ENCODE measurements at places on chromosomes 13 and 19.

GRCh38 chr19:13079542-13079986, 23.1 kb downstream of the LYL1 start:
- no peak for DNase-seq

GRCh38 chr19:52237771-52238400, 31.5 kb upstream of the ZNF766 start:
- peak; percentile 39 for DNase-seq

GRCh38 chr13:50549221-50549942, 294.1 kb downstream of the DLEU7 start:
- DNase-seq, result no peak

DNA sequence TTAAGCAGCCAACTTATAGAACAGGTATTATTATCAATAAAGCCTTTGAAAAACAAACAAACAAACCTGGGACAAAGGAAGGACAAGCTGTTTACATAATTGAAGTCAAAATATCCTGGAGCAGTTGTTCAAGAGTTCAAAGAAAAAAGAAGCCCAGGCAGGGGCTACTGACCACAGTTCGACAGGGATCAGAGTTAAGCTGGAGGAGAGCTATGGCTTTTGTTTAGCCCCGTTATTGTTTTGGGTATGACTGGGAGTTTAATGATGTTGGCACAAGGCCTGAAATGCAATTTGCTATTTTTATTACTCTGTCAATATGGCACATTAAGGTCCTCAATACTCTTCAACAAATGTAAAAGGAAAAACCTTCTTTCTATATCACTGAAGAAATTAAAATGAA, 624.4 kb upstream of the KLHL1 start:
- DNase-seq, result no peak

DNA sequence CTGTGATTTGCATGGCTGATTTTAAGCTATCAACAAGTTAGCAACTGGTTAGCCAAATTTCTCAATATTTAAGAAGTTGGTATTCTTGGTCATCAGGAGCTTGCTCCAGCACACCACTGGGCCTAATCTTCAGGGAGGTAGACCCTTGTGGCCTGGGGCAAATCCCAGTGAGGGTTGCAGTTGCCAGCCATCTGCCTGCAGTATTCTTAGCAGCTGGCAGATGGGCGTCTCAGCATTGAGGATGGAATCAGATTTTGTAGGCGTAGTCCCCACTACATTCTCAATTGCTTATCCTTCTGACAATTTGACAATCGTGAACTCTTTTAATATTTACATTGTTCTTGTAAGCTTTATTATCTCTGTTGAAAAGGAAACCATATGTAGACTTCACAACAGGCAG, 1266.2 kb downstream of the SLITRK5 start:
- no peak for DNase-seq

DNA sequence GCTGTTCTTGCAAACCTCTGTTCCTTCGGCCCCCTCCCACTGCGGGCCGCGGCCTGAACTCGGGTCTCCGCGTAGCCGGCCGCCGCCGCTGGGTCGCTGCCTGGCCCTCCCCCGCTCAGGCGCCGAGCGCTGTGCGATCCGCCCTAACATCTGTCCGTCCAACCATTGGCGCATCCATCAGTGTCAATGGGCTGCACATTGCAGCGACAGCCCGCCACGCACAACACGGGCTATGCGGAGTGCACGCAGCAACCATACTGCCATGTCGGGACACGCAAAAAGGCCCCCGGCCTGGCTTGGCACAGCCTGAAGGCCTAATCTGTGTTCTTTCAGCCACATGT, 2.6 kb upstream of the TSHZ3 start:
- no peak for DNase-seq

DNA sequence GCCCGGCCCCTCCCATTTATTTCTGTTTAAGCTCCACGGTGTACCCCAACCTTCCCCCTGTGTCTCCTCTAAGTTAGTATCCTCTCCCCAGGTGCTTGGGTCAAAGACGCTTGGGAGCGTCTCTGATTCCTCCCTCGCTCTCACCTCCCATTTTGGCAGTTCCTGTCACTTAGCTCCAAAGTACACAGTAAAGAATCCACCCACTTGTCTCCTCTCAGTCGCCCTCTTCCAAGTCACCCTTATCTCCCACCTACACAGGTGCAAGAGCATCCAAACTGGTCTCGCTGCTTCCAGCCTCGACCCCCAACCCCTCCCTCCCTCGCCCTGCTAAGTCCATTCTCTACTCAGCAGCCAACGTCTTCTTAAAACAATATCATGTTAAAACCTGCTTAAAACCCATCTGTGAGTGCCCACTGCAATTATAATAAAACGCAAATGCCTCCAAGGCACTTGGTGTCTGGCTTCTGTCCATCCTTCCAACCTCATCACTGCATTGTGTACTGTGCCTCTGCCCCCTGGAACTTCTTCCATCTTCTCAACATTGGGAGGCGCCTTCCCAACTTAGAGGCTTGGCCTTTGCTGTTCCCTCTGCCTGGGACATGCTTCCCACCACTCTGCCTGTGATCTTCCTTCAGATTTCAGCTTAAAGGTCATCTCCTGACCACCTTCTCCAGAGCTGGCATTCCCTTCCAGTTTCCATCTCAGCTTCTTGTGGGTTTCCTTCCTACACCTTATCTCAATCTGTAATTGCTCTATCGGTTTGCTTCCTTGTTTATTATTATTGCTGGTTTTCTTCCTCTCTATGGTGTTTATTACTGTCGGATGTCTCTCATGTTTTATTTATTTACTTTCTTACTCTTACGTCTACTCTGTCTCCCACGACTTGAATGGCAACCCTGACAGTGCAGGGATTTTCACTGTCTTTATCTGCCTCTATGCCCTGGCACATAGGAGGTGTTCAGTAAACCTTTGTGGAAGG, 9.5 kb upstream of the KLK14 start:
- DNase-seq, result no peak

GRCh38 chr13:77827332-77827731, 91.3 kb downstream of the EDNRB start:
- no peak for DNase-seq

GRCh38 chr13:43804461-43805070, 17.8 kb upstream of the ENOX1 start:
- DNase-seq, result no peak

DNA sequence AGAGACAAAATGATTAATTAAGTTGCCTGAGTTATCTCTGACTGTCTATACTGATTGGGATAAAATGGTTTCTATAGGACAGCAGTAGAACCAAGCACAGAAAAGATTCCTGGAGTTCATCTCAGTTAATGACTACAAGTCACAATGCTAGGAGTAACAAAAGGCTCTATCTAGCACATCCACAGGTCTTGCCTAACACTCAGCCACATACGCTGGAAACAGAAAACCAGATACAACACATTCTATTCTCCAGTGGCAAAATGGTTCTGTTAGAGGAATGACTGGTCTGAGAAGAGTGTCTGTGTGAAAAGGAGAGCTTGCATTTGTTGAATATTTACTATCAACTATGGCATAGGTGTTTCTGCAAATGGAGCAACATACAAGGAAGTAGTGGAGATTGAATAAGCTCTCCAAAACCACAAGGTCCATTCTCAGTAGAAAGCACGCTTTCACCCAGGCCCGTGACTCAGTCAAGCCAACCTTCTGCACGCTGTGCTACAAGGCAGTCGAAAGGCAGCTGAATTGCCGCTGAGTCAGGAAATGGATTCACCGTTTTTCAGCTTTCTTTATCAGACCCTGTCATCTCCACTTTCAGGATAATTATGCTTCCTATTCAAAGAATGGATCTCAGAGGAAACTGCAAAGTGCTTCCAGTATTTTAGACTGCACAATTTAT, 761.5 kb downstream of the EFNB2 start:
- no peak for DNase-seq

DNA sequence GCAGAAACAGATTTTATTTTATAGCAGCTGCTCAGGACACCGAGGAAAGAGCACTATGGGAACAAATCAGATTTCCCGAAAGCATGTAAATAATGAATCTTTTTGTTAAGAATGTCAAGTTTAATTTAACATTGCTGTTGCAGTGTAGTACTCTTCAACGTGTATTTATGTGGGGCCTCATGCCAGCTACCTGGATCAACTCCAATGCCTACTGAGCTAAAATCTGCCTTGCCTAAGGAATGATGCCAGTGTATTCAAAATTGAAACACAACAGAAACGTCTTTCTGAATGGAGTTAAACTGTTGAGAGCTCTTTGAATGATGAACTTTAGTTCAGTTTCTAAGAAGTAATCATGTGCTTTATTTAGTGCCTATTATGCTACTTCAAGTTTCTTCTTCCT, 1379.8 kb upstream of the ATXN8OS start:
- DNase-seq, result no peak

DNA sequence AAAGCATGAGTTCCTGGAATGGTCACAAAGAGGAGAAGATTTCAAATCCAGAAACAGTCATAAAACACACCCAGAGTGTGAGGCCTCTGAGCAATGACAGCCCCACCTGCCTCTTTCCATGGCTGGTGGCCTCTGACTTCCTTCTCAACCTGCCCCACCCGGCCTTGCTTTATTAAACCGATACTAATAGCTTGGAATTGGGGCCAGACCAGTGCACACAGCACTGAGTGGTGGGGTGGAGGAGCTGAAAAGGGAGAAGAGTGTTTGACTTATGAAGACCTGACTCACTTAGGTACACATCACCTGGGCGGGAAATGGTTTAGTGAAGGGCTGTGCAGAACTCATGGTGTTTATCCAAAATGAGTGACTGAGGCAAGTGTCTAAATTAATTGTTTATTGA, 20.7 kb upstream of the CEACAM6 start:
- DNase-seq, result no peak

DNA sequence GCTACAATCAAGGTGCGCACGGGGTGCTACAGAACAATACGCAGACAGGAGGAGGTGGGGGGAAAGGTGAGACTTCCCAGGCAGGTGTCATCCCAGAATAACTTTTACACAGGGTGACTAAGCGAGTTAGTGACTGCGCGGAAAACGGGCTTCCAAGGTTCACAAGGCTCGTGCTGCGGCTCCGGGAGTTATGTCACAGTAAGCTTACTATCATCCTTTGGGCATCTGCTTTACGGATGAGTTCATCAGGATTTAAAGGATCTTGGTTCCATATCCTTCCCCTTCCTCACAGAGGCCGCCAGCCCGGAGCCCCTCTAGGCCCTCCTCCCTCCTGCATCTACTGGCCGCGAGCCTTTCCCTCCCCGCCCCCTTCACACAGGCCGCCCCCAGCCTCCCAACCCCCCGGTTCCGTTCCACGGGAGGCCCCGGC, 474 bp upstream of the IFT88 start:
- peak; percentile 62 for DNase-seq

- no peak for DNase-seq
Measured at GRCh38 chr13:51717786-51718398, 86.1 kb downstream of the DHRS12 start.

GRCh38 chr13:44757671-44758070, 181.5 kb upstream of the TSC22D1 start:
- no peak for DNase-seq

DNA sequence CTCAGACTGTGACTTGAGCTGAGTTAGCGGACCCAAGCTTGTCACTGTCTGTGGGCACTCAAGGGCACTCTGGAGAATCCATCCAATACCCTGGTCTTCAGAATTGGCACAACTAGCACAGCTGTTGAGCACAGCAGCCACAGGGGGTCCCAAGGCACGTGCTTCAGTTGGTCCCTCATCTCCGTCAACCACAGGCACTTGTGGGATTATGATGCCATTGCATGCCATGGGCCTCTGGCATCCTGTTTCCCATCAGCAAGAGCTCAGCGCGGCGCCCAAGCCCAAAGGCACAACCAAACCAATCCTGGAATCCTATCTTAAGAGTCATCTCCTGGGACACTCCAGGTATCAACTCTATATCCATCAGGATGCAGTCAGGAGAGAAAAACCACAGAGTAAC, 3.7 kb upstream of the B3GNT8 start:
- no peak for DNase-seq

DNA sequence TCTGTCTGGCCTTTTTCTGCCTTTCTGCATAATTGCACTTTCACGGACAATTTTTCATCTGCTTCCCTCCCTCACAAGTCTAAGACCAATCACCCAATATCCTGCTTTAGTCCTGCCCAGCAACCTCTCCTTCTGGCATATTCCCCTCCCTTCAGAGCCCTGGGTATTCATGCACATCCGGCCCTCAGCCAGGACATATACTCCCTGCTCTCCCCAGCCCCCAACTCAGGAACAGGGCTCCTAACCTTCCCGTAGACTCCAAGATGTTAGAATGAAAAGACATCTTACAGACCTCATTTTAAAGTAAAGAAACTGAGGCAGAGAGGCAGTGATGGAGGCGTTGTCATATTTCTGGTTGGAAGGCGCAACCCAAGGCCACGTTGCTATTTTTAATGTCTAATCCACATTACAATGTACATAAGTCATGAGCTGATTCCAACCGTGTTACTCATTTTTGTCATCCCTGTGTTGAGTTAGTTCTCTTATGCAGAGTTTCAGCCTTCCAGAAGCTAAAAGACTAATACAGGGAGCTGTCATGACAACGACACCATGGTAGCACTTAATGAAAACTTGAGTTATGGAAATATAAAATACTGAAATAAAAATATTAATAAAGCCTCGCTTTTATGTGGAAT, 209.2 kb downstream of the TSHZ3 start:
- DNase-seq, result no peak

- DNase-seq, result no peak
Measured at GRCh38 chr19:53907690-53908089, 1.4 kb upstream of the CACNG7 start.

DNA sequence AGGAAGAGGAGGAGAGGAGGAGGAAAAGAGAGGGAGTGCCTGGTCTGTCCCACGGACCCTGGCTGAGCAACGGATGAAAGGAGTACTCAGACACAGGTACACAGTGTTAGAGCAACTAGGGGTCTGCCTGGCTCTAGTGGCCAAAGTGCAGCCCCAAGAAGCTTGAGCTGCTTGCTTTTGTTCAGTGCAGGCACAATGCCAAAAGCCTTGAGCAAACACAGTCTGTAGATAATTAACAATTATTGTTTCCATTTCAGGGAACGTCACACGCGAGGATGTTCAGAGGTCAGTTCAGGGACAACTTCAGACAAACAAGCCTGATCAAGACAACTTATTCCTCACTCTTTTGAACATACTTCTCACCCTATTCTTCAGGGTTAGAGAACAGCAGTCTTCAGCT, 32.2 kb upstream of the ZNF726 start:
- no peak for DNase-seq

DNA sequence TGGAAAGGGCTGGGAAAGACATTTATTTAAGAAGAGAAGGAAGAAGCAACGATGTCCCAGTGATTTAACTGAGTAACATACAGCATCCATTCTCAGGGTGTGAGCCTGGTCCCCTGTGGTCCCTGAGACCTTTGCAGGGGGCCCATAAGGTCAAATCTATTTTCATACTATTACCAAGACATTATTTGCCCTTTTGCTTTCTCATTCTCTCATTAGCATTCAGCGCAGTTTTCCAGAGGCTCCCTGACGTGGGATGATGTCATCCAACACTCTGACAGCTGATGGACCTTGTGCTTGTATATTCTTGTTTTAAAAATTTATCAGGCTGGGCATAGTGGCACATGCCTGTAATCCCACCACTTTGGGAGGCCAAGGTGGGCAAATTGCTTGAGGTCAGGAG, 18.3 kb upstream of the HNRNPUL1 start:
- no peak for DNase-seq

DNA sequence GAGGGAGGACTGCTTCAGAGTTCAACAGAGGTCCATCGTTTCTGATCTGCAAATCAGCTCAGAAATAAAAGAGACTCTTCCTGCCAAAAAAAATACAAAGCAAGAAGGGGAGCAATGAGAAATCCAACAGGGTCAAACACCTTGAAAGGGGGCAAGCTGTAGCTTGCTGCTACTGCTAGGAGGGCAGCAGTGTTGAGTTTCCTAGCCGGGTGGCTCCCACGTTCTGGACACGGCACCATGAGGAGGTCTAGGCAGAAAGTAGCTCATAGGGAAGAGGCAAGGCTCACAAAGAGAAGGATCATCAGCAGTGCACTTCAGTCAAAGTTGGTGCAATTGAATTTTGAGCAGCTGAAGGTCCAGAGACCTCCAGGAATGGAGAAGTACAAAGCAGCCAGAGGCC, 75.3 kb downstream of the FOXO1 start:
- no peak for DNase-seq

All from left renal pelvis (tissue), 4 donors.